ENCODE measurements at places on chromosomes 2 and 18.

DNA sequence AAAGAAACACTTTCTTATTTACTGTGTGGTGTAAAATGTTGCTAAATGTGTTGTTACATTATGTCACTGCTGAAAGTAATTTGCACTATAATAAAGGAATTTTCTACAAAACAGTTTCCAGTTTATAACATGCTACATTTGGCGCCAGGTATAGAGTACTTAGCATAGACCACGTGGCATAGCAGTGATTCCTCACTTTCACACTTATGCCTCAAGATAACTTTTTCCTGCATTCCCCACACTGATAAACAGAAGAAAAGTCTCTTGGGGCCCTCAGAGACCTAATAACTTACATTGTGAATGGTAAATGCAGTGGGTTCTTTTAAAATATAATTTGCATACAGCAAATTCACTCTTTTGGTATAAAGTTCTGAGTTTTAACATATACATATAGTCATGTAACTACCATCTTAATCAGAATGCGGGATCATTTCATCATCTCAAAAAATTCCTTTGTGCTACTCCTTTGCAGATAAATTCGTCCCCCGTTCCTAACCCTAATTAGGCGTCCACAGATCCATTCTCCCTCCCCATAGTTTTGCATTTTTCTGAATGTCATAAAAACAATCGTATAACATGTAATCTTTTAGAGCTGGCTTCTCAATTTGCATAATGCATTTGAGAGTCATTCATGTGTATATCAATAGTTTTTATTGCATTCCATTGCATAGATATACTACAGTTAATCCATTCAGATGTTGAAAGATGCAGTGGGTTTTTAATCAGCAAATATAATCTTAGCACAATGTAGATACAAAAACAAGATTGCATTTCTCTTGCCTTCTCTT is 7.5 kb downstream of the LGALSL start:
- DNase-seq = no peak

DNA sequence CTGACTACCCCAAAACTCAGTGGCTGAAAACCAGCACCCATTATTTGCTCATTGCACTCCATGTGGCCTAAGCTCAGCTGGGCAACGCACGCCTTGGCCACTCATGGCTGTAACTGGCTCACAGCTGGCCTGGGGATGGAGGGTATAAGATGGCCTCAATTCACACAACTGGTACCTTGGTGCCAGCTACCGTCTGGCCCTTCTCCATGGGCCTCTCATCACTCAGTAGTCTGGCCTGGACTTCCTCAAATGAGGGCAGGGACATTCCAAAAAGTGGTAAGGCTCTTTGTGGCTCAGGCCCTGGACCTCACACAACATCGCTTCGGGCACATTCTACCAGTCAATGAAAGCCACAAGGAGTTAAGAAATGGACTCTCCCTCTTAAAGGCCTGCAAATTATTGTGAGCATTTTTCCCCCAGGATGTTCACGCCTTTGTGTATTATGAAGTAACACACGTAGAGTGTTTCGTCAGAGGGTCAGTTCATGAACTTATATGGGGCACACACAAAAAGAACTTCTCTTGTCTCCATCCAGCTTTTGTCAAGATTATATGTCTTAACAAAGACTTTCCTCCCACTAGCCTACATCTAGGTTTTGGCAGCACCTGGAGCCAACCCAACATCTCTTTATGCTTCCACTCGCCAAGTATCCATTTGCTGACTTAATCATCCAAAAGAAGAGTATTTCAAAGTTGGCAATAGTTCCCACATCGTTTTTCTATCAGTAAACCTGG is 145.2 kb downstream of the CCBE1 start:
- no peak for DNase-seq

DNA sequence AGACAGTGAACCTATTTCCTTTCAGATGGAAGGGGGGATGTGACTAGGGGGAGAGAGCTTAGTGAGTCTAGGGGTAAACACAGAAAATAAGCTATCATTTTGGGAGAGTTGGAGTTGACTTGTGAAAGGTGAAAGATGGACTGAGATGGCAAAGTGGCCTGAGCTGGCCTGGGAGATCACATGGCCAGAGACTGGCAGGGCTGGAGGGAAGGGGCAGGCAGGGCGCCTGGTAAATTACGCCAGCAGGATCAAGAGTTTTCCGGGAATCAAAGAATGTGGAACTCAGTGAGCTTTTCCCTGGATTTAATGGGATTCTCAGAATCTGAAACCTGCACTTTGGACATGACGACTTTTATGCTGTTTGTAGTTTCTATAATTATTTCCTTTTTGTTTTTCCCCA is 841 bp upstream of the CFAP65 start:
- DNase-seq = no peak

DNA sequence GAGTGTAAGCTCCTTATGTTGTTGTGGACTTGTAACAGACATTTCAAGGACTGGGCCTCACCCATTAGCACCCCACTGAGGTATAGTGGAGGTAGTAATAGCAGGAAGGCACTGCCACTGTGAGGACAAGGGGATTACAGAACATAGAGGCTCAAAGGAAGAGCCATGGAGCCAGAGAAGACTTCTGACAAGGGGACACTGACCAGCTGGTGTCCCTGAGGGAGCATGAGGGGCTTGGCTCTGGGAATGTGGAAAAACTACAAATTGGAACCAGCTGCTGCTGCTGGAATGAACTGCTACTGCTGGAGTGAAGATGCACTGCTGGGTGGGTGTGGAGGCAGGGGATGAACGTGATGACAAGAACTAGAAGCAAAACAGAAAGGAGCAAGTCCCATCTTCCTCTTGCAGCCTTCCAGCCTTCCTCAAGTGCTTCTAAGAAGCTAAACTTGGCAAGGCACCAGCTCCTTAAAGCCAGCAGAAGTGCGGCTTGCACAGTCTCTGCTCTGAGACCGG is 167.3 kb upstream of the NOSTRIN start:
- peak; percentile 49 for DNase-seq

GRCh38 chr2:8514796-8515758 is 166.8 kb upstream of the ID2 start:
- peak; percentile 79 for DNase-seq

DNA sequence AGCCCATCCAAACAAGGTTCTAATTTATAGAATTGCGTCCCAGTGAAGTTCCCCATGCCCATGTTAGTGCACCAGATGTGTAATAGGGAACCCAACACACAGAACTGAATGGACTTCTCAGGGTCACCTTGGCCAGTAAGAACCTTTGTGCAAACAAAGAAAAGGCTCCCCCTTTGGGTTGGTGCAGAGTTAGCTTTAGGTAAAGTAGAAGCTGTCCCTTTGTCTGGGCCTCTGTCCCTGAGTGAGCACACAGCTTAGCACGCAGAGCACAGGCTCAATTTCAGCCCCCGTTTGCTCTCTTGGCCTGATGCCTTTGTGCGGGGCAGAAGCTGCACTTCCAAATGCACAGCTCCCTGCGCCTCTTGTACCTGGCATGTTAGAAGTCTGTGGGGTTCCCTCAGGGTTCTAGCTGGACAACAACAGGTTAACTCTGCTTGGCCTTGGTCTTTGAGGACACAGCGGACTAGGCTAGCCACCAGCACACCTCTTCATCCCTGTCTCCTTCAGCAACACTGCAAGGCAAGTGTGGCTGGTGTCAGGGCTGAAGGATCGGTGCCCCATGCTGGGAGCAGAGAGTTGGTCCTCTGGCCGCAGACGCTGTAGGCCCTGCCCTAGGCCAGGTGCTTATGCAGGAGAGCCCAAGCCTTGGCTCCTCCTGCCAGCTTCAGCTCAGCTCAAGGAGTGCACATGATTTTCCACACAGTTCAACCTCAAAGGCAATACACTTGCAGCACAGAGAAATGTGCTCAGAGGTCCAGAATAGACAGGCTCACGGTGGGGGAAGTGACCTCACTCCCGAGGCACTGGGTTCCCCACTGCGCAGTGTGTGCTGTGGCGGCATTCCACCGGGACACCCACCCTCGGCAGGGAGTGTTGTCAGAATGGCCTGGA is 73.3 kb upstream of the FOSL2 start:
- DNase-seq = no peak

DNA sequence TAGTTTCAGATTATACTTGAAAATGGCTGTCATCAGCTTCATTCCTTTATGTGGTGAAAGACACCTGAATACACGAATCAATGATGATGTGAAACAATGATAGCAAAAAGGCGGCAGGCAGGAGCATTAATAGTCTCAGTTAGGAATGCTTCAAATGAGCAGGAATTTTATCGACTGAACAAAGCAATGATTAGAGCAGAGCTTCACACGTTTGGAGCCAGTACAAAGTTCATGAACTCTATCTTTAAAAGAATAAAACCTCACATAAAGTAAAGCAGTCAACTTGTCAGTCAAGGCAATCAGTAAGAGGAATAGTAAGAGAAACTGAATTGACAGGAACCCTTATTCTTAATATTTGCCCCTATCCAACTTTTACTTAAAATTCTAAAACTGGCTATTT is 78.4 kb upstream of the SERTAD2 start:
- DNase-seq = no peak
